ENCODE measurements at places on chromosomes 5 and 9.

DNA sequence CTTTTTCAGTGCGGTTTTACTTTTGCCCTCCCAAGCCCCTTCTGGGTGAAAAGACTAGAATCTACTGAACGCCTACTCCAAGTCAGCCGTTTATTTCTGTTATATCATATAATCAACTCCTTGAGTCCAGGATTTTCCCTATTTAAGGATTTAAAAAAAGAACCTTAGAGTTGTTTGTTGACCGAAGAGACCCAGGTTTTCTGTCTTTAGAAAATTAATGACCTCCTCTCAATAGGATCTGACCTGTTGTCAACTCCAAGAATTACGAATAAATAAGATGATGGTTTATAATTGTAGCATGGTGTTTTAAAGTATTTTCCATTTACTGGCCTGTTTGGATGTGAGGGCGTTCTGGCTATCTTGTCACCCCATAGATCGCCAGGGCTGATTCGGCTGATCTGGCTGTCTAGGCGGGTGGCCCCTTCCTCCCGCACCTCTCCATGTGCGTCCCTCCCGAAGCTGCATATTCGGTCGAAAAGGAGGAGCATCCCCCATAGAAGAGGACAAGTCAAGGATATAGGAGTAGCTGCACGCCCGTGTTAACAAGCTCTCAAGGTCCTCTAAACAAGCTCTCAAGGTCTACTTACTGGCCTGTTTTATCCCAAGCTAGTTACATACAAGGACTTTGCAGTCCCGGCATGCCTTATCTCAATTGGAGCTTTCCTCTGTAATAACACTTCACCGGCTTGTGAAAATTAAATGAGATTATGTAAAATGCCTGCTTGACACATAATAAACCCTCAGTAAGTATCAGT, 1.1 kb upstream of the UBAP2 start:
- no peak for DNase-seq

DNA sequence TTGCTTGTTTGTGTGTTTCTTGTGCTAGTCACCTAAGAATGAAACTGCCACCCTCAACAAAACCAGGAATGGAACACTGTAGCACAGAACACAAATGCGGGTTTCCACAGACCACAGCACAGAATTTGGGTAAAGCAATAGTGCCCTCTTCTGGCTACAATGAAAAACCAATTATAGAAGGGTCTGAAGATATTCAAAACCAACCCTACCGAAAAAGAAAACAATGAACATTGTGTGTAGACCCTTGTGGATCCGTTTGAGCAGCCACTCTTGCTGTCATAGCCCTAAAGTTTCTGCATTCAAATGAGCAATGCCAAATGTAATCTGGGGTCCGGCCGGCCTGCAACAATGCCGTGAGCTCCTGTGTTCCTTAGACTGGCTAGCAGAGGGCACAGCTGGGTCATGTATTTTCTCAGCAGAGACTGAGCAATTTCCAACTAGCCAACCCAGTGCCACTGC, 8.3 kb upstream of the ENC1 start:
- DNase-seq: no peak

DNA sequence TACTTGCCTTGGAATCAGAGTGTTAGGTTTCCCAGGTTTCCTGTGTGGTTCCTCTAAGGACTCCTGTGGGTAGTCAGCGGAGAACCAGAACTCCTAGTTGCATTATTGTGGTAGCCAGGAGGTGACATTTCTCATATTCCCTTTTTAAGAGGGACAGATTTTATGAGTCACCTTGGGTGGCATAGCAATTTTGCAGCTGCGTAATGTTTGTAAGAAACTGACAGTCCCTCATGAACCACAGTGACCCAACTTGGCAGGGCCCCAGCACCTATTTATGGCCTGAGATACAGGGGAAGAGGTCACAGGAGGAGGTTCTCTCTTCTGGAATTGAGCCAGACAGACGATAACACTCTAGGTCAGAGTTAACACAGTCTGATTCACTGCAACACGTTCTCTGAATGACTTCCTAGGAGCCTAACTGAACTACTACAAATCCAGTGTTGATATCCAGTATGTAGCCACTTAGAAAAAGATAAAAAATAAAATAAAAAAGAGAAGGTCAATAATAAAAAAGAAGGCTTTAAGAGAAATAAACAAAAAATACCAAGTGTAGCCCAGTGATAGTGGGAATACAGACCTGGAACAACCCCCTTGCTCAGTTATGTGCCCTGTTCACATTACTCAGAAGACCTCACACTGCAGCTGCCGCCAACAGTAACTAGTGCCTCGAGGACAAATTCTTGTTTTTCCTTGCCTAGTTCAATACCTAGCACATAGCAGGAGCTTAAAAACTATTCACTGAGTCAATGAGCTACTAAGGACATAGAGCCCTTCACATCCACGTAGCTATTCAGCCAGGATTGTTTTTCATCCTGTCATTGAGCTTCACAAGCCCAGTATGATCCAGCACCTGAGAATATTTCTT, 50.7 kb upstream of the VLDLR start:
- DNase-seq: no peak

DNA sequence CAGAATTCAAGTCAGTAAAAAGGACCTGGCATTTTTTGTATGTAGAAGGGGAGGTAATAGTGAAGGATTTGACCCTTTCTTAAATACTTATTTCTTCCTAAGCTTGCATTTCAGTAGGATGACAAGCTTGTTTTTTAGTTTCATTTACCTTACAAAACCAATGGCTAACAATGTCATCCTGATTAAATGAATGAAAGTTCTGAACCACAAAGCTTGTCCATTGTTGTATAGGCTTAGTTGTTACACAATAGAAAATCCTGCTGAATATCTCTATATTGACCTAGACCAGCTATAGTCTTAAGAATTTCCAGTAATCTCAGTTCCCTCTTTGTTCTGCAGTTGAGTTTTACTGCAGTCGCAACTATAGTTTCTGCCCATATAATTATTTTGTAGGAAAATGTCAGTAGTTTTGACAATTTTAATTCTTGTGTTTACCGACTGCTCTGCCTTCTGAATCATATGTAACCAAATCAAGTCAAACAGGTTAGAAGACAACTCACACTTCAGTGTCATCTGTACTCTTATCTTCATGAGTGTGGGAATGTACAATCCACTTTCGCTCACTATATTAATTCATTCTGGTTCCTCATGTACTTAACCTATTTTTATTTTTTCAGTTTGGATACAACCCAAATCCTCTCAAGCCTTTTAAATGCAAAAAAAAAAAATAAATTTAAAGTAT, 195.7 kb downstream of the CD180 start:
- DNase-seq: no peak

DNA sequence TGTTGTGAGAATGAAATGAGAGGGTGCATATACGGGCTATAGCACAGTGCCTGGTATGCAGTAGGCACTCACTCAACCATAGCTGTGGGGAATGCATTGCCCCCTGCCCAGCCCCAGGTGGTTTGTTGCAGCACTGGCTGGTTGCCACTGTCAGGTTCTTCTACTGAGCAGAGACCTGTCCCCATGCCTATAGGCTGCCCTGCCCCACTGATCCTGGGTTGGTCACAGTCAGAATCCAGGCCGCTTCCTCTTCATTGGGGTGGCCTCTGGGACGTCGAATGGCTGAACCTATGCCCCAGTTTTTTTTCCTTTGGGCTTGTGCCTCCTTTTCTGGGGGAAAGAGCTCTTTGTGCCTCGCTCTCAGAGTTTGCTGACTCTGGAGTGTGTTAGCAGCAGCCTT, 74.6 kb downstream of the RGS3 start:
- DNase-seq: no peak

GRCh38 chr5:142613271-142613671, 72.6 kb downstream of the FGF1 start:
- no peak for DNase-seq

DNA sequence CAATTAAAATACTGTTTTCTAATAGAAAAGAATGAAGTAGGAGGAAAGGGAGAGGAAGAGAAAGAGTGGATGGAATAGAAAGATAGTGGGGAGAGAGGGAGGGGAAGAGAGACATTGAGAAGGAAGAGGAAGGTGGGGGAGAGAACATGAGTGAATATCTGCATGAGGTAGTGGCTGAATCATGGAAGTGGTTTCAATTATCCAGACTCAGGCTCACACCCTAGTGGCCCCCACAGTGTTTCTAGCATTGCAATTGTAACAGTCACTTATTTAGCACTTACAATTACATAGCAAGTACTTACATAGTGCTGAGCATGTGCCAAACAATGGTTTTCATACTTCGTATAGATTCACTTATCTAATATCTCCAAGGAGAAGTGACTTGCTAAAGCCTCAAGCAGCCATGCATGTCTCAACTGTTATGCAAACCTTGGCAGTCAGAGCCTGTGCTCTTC, 72.7 kb downstream of the CAST start:
- DNase-seq: no peak

DNA sequence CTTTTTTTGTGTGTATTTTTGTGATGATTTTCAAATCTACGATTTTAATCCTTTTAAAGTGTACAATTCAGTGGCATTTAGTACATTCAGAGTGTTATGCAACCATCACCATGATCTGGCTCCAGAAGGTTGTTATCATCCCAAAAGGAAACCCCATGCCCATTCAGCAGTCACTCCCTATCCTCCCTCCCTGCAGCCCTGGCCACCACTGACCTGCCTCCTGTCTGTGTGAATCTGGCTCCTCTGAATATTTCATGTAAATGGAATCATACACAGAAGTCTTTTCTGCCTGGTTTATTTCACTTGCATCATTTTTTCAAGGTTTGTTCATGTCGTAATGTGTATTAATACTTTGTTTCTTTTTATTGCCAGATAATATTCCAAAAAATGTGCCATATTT, 32.5 kb downstream of the HABP4 start:
- no peak for DNase-seq

- no peak for DNase-seq
Measured at GRCh38 chr5:120055858-120056257, 408.2 kb upstream of the PRR16 start.

DNA sequence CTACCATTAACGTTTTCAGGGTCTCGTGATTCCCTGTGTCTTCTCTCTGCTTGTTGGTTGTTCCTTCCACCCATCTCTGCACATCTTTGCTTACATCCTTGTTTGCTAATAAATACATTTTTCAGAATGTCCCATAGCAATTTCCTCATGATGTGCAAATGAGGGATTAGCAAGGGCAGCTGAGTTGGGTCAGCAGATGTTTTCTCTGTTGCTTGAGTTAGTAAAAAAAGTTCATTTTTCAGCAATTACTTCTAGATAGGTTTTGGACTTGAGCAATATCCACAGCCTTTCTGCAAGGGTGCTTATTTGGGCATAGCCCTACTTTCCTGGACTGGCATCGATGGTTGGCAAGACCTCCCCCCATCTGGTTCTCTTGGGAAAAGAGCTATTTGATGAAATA, 4.8 kb upstream of the TNFSF15 start:
- DNase-seq: no peak

GRCh38 chr5:157845914-157846598, 12.9 kb downstream of the CLINT1 start:
- DNase-seq: no peak

- DNase-seq: no peak
Measured at GRCh38 chr5:180423598-180423997, 70.5 kb upstream of the GFPT2 start.

- no peak for DNase-seq
Measured at GRCh38 chr5:36666274-36666673, 59.9 kb downstream of the SLC1A3 start.

- no peak for DNase-seq
Measured at GRCh38 chr5:157400741-157401495, 59.1 kb upstream of the NIPAL4 start.

- DNase-seq: no peak
Measured at GRCh38 chr5:372996-373709, 51.6 kb downstream of the AHRR start.

DNA sequence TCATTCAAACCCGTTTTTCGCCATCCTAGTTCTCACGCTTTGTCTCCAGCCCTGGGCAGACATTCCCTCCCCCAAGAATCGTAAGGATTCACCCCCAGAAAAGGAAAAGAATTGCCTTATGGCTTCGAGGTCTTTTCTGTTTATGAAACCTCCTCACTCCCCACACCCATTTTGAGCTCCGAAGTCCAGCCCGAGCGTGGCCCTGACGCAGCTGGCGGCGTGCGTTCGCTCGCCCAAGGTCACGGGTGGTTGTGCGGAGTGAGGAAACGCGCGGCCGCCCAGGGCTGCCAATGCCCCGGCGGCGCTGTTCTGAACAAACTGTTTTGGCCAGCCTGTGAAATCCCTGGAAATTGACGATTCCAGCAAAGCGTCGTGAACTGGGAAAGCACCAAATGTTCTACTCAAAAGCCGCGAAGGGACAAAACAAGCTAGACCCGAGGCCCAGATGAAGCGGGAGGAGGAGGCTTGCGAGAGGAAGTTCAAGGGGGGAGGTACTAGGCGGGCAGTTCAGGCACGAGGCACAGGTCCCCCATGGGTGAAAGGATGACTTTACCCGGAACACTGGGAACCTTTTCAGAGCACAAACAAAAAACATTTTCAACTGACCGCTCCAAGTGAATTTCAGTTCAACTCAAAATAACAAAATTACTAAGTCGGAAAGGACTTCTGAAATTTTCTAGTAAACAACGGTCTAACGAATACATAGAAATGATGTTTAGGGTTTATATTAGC, 683 bp upstream of the ZFAND5 start:
- peak; percentile 19 for DNase-seq

- no peak for DNase-seq
Measured at GRCh38 chr9:98049288-98050072, 7.1 kb upstream of the NANS start.

- DNase-seq: no peak
Measured at GRCh38 chr5:15914638-15915037, 265.0 kb downstream of the MARCHF11 start.

- DNase-seq: no peak
Measured at GRCh38 chr9:109002141-109002540, 11.2 kb downstream of the CTNNAL1 start.

- DNase-seq: no peak
Measured at GRCh38 chr5:146704949-146705665, 173.4 kb downstream of the PPP2R2B start.

DNA sequence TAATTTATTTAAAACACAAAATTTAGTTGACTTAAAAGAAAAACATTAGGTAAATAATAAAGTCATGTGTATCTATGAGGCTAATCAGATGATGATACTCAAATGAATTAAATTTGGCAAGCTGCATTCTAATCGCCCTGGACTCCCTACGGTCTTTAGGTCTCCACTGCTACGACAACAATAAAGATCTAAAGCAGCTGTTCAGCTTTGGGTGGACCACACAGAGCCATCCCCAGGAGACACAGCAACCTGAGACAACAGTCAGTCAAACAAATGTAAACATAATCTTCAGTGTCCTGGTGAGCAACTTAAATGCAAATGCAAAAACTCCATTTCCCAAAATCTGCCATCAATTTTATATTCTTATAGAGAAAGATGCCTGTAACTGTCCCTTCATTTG, 65.5 kb downstream of the MCTP1 start:
- no peak for DNase-seq

GRCh38 chr9:69569738-69570451, 102.3 kb downstream of the APBA1 start:
- no peak for DNase-seq

GRCh38 chr9:91611582-91611981, 187.9 kb upstream of the NFIL3 start:
- no peak for DNase-seq

GRCh38 chr5:44835693-44836092, 26.9 kb downstream of the MRPS30 start:
- DNase-seq: no peak
